ENCODE measurements at places on chromosomes 11 and 22.

GRCh38 chr11:45384711-45385241 is 98.6 kb upstream of the SYT13 start:
- DNase-seq = no peak

DNA sequence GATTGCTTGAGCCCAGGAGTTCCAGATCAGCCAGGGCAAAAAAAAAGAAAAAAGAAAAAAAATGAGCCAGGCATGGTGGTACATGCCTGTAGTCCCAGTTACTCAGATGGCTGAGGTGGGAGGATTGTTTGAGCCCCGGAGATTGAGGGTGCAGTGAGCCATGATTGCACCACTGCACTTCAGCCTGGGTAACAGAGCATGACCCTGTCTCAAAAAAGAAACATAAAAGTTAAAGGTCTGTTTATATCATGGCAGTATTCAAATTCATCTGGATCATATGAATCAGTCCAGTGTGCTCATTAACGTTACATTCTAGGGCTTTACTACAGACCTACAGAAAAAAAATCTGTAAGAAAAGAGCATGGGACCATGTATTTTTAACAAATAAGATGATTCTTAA is 13.9 kb downstream of the HSD17B12 start:
- no peak for DNase-seq

DNA sequence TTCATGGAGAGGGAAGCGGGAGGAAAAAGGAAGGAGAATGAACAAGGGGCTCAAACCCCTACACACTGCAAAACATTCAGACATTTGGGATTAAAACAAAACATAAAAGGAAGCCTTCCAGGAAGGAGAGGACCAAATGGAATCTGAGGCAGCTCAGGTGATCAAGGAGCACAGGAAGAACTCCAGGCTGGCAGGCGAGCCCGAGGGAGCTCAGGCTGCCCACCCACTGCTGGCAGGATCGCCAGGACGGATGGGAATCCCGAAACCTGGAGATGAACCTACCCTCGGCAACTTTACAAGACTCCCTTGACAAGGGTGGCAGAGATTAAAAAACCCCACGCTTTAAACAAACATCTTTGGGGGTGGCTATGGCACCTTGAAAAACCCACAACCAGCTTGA is 5.0 kb upstream of the PYGM start:
- DNase-seq = no peak

DNA sequence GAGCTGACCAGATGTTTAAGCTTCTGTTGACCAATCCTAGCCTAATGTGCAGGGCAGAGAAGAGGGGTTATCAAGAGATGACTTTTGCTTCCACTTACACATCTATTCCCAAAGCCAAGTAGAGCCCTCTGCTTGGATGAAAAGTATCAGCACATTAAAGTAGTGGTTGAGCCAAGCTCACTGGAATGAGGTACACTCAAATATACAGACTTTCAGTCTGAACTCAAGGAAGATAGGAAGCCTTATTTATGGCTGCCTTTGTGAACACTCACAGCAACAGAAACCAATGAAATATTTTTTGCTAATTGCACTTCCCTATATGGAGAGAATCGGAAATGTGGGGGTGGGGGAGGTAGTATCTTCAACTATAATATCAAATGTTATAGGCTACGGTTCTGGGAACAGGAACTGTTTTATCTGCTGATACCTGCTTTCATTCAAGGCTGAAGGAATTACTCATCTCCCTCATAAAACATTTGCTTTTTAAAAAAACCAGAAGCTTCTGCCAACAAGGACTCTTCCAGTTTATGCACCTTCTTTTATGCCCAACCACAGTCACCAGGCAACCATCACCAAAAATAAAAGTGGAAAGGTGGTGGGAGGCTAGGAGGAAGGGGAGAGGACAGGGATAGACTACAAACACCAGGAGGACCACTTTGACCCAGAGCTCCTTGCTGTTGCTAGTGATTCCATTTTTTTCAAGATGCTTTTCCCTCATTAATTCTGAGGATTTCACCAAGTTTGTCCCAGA is 91.2 kb downstream of the CLPB start:
- DNase-seq = no peak

Data from foreskin melanocyte (primary cell).